ENCODE measurements at places on chromosomes 7 and 10.

DNA sequence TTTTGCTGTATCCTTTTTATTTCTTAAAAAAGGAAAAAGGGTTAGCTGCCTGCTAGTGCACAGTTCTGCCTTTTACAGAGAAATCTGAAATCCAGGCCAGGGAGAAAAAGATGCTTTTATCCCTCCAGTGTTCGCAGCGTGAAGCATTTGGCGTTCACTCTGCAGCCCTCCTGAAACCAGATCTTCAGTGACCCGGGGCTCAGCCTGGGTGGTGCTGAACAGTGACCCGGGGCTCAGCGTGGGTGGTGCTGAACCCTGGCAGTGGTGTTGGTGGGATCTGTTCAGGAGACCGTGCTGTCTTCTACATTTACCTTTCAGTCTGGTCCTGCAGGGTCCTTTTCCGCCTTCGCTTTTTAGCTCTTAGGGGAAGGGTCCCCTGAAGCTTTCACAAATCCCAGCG is 164.7 kb upstream of the KLF6 start:
- DNase-seq = no peak

DNA sequence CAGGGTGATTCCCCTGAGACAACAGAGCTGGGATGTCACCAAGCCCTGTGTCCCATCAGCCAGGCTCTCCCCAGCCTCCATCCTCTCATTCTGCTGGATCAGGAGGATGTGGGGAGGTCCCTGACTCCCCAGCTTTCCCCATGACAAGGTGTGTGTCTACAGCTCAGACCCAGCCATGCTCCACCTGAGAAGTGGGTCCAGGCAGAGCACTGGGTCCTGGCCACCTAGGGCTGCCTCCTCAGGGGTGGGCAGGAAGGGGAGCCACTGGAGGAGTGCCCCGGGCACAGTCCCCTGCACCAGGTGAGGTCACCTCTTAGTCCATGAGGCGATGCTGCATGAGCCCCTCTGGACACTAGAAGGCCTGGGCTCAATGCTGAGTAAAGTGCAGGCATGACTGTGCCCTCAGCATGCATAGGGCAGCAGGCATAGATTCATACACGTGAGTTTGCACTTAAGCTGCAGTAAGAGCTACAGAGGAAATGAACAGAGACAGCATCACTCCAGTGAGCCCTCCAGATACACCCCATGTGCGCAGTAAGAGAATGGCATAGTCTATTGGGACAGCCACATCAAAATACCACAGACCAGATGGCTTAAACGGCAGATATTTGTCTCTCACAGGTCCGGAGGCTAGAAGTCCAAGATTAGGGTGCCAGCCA is 48.3 kb downstream of the ALOX5 start:
- no peak for DNase-seq

GRCh38 chr7:112946350-112946749 is 140.3 kb downstream of the GPR85 start:
- DNase-seq = no peak

GRCh38 chr10:132375116-132375794 is 21.7 kb upstream of the PWWP2B start:
- no peak for DNase-seq

- no peak for DNase-seq
Observed at GRCh38 chr10:22436526-22436892, 91.2 kb downstream of the SPAG6 start.

DNA sequence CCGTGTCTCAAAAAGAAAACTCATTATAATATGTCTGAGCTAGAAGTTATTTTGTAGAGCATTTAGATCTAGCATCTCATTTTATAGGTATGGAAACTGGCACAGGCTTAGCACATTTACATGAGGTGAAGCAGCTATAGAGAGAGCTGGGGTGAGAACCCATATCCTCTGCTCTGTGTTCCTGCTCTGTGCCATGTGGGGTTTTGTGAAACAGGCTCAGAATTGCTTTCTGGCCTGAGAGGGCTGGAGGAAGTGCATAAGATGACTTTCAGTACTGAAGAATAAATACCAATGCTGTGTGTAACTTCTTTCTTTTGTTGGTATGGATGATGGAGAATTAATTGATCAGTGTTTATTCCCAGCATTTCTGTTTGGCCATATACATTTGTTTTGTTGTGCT is 159.1 kb downstream of the LRRC4 start:
- DNase-seq = no peak

DNA sequence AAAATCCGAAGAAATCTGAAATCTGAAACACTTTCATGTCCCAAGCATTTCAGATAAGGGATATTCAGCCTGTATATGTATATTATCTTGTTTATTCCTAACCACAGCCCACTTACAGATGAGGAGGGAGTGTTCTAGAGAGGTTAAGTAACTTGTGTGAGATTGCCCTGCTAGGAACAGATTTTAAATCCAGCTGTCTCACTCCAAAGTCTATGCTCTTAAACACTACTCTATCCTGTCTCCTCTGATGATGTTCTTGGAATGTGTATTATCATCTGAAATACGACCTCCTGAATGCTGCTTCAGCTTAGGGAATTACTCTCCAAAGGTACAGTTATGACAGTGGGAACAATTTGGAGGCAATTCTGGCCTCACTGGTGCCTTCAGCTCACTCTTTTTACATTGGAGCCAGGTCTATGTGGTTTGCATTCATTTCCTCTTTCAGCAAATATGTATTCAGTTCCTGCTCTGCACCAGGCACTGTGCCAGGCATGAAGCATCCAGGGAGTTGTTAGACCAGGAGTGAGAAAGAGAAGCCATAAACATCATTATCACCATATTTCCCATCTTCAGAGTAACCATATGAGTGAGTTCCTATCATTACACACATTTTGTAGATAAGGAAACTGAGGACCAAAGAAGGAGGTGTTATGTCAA is 70.2 kb downstream of the NOC3L start:
- DNase-seq = no peak

GRCh38 chr10:23196915-23197314 is 4.8 kb downstream of the PTF1A start:
- no peak for DNase-seq

- DNase-seq = peak; percentile 39
Observed at GRCh38 chr7:158821171-158822031, 7.9 kb downstream of the ESYT2 start.

- no peak for DNase-seq
Observed at GRCh38 chr10:11512596-11512995, 98.9 kb downstream of the USP6NL start.

DNA sequence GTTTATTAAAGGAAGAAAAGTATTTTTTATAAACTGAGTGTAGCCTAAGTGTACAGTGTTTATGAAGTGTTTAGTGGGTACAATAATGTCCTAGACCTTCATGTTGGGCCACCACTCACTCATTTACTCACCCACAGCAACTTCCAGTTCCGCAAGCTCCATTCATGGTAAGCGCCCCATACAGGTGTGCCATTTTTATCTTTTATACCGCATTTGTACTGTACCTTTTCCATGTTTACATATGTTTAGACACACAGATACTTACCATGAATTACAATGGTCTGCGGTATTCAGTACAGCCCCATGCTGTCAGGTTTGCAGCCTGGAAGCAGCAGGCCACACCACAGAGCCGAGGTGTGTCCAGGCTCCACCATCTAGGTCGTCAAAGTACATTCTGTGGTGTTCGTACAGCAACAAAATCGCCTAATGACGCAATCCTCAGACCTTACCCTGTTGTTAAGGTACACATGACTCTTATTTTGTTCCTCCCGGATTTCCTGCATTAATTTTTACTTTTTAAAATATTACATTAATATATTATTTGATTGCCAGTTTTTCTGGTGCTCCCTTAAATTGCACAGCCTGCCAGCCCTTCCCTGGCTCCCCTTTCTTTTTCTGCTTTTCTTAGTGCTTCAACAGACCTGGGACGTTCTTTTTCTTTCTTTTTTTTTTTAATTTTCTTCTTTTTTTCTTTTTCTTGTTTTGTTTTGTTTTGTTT is 881 bp upstream of the SSBP1 start:
- peak; percentile 28 for DNase-seq

- no peak for DNase-seq
Observed at GRCh38 chr7:110326966-110327365, 764.0 kb upstream of the LRRN3 start.

- no peak for DNase-seq
Observed at GRCh38 chr7:145211211-145211610, 375.4 kb upstream of the TPK1 start.

GRCh38 chr10:7932301-7933036 is 114.2 kb downstream of the TAF3 start:
- DNase-seq = no peak

GRCh38 chr10:11057994-11058393 is 40.3 kb downstream of the CELF2 start:
- DNase-seq = no peak

DNA sequence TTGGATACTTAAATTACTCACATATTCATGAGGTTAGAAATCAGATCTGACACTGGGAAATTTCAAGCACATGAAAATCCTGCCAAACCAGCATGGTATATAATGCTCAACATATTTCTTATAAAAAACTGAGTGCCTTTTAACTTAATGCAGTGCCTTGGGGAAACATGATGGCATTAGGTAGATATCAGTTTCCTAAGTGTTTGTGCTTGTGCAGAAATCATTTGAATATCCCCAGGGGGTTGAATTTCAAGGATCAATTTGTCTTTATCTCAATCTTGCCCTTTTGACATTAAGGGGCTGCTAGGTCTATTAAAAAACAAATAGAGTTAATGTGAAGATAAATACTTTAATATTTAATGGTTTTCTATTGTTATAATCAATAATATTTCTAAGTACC is 396.3 kb downstream of the SORCS1 start:
- no peak for DNase-seq

GRCh38 chr10:130470973-130471372 is 334.8 kb downstream of the GLRX3 start:
- DNase-seq = no peak

GRCh38 chr7:124208173-124208572 is 175.3 kb upstream of the TMEM229A start:
- DNase-seq = no peak

DNA sequence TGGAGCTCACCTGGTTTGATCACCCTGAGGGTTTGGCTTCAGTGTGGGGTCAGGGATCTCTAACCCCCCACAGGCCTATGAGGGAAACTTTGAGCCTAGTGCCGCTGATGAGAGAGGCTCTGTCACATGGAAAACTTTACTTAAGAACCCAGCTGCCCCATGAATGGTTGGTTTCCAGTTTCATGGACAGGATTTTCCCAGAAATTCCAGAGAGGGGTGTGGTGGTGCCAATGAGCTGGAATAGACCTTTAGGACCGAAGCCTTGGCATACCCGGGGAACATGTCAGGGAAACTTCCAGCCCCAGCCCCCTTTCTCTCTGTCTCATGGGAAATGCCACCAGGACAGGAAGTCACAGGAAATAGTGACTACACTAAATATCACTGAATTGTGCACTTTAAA is 36.9 kb downstream of the AKR1B1 start:
- no peak for DNase-seq

GRCh38 chr7:46745707-46746090 is 824.6 kb upstream of the IGFBP3 start:
- no peak for DNase-seq

DNA sequence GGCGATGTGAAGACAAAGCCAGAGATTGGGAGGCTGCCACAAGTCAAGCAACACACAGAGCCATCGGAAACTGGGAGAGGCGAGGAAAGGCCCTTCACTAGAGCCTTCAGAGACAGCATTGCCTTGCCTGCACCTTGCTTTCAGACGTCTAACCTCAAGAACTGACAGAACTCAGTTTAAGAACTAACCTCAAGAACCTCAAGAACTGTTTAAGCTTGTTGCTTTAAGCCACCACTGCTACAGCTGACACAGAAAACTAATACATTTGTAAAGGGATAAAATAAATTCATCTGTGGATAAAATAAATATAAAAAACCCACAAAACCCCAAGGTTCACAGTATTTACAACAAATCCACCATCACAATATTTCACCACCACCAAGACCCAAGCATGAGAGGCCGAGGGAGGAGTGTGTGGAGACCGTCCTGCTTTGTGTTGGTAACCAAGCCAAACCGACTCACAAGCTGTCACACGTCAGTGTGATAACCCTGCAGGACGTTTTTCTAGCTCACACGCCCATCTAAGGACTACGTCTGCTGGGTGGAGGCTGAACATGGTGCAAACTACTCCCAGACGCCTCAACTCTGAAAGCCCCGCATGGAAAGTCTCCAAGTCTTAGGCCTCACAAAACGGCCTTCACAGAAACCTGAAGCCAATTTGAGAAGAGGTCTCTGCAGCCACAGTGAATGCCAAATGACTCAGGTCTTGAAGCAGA is 116.8 kb downstream of the ABLIM1 start:
- DNase-seq = no peak

DNA sequence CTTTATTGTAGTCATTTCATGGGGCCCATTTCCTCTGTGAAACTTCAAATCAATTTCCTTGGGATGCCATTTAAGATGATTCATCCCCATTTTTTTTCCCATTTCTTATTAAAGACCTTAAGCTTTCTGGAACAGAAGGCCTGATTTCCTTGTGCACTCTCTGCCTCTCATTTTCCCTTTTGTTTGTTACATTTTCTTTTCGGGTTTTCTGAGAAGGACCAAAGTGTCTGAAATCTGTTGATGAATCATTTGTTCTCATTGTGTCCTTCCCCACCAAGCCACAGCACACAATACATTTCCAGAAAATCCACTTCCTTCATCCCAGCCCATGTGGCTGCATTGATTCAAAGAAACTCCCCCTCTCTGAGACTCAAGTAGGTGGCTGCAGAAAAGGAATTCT is 372.4 kb downstream of the SFMBT2 start:
- no peak for DNase-seq

DNA sequence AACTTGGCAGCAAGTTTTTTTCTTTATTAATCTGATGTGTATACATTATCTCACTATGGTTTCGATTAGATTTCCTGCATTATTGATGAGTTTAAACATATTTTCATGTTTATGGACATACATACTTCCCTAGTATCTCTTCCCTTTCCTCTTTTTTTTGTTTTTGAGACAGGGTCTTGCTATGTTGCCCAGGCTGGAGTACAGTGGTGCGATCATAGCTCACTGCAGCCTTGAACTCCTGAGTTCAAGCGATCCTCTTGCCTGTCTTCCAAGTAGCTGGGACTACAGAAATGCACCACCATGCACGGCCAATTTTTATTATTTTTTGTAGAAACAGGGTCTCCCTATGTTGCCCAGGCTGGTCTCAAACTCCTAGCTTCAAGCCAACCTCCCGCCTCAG is 18.9 kb downstream of the BAZ1B start:
- DNase-seq = no peak

- no peak for DNase-seq
Observed at GRCh38 chr10:16656895-16657294, 135.2 kb upstream of the C1QL3 start.

- no peak for DNase-seq
Observed at GRCh38 chr7:96697822-96698221, 11.8 kb downstream of the SEM1 start.

Measured in NCI-H2227 treated with DMSO at 0.1 percent for 48 hours (cell line).